ENCODE measurements at places on chromosomes 16 and 17. TPM values are rescaled to one million over a fixed set of nuclear protein-coding genes. Genes with fewer than 3 reads are reported as not detected.

The RASL10B gene
- total RNA-seq: 1.9 TPM

The PRRT2 gene
- 3.2 TPM for total RNA-seq

DNA sequence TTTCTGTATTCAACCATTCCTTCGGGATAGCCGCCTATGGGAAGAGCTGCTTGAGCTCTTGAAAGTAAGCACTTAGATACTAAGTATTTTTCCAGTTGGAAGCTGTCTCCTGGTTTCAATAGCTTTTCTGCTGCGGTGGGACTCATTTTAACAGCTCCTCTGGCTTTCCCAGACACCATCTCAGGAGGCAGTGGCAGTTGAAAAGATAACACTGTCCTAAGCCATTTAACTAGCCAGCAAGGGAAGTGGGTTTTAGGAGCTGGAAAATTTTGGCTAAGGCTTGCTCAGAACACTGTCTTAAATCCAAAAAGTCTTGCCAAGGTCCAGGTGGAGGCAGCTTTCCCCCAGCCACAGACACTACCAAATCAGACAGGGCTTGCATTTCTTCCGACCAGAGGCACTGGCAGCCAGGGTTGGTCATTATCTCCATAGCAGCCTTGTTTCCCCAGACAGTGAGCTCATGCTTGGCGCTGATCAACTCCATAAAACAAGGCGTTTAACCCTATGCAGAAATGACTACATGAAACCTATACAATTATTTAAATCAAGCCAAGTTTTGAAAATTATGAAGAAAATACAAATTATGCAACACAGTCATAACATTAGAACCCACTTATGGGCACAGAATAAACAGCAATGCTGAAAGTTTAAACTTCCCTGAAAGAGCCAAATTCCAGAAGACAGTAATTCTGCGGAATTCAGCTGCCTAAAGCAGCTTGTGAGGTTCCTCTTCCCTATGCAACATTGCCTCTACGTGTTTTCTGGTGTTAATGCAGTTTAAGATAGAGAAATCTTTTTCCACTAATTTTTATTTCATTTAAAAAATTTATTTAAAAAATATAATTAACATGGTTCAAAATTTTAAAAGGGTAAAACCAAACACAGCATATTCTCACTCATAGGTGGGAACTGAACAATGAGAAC lies 25.0 kb downstream of the GABARAPL2 start:
- no peaks in the 10 kb centered on the region for H3K27me3 ChIP-seq
- no peak overlapping the region for H3K4me3 ChIP-seq
- H3K27ac ChIP-seq: peak overlapping the region; percentile 46
- H3K4me1 ChIP-seq: no peaks in the 10 kb centered on the region
- DNase-seq: no peak

GRCh38 chr16:48850097-48850770 lies 240.3 kb upstream of the N4BP1 start:
- no peaks in the 10 kb centered on the region for H3K36me3 ChIP-seq
- no peak overlapping the region for H3K27ac ChIP-seq
- no peak overlapping the region for H3K4me3 ChIP-seq
- no peaks in the 10 kb centered on the region for H3K4me1 ChIP-seq
- DNase-seq: no peak

GRCh38 chr16:65658787-65659220 lies 536.9 kb upstream of the CDH11 start:
- no peak overlapping the region for H3K27ac ChIP-seq
- H3K4me3 ChIP-seq: no peak overlapping the region
- H3K27me3 ChIP-seq: no peaks in the 10 kb centered on the region
- H3K4me1 ChIP-seq: peaks cover 6% of the 10 kb centered on the region

GRCh38 chr17:80442323-80442659 lies 27.3 kb downstream of the ENDOV start:
- DNase-seq: no peak

GRCh38 chr17:79201536-79202227 lies 127.1 kb downstream of the ENGASE start:
- H3K4me3 ChIP-seq: no peak overlapping the region
- H3K36me3 ChIP-seq: no peaks in the 10 kb centered on the region
- H3K27me3 ChIP-seq: peaks cover 42% of the 10 kb centered on the region

DNA sequence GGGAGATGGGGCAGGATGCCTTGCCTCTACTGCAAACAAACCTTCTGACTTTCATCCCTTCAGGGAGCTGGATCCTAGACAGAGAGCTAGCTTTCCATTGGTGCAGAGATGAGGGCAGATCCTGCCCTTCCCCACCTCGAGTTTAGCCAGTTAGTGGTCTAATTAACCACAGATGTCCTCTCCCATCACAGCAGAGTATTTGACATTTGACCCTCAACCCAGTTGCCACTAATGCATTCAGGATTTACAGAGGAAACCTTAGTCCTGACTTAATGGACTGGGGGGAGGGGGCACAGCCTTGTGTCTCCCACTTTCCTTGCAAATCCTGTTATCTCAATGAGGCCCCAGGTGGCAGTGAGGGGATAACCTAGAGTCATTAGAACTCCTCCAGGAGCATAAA lies 10.2 kb downstream of the PIP4K2B start:
- H3K4me3 ChIP-seq: no peak overlapping the region
- no peaks in the 10 kb centered on the region for H3K27me3 ChIP-seq
- peaks cover 35% of the 10 kb centered on the region for H3K36me3 ChIP-seq
- H3K4me1 ChIP-seq: peaks cover 19% of the 10 kb centered on the region

DNA sequence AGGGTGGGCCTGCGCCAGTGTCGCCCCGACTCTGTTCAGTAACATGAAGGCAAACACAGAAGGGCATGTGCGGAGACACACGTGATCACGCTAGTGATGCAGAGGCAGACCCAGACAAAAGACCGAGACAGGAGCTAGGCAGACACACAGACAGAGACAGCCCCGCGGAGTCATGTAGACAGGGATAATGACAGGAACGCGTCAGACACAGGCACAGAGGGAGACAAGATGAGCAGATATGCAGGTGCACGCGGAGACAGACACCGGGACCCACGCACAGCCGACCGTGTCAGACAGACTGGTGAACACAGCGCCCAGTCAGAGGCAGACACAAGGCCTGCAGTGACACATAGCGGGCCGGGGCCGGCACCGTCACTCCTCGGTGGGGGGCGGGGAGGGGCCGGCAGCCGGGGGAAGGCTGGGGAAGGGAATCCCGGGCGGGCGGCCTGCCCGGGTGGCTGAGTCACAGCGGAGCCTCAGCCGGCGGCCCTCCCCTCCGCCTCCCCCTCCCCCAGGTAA lies 7.4 kb downstream of the KDM6B start:
- H3K27me3 ChIP-seq: no peaks in the 10 kb centered on the region
- peak overlapping the region; percentile 79 for H3K4me3 ChIP-seq
- DNase-seq: peak; percentile 89
- peak overlapping the region; percentile 99 for H3K27ac ChIP-seq

DNA sequence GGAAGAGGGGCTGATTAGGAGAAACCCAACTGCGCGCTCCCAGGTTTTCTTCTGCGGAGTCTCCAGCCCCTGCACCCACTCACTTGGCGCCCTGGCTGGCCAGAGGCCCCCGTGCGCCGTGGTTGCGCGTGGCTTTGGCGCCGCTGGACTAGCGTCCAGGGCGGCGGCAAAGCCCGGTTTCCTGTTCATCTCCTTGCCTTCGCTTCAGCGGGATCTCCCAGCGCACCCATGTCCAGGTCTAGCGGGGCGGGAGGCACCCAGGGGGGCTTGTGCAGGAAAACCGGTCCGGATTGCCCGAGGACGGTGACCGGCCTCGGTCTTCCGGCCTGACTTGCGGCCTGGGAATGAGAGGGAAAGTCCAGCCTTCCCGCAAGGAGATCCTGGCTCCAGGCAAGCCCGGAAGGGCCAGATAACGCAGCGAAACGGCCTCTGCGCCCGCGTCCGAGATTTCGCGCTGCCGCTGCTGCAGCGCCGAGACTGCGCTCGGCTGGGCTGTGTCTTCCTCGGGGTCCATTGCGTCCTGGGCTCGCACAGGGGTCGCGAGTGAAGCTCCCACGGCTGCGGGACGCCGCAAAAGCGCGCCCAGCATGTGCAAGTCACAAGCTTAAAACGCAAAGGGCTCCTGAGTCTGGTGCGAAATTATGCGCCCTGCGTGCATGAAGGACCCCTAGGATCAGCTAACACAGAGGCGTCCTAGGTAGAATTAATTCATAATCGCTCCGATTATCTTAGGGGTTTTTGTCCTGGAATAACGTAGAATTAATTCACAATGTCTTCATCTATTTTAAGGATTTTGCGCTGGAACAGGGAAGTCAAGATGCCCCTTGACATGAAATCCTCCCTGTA lies 5.7 kb downstream of the FOXF1 start:
- H3K4me3 ChIP-seq: peak overlapping the region; percentile 66
- peaks cover 22% of the 10 kb centered on the region for H3K4me1 ChIP-seq
- H3K27ac ChIP-seq: peak overlapping the region; percentile 89
- H3K27me3 ChIP-seq: peaks cover 78% of the 10 kb centered on the region

DNA sequence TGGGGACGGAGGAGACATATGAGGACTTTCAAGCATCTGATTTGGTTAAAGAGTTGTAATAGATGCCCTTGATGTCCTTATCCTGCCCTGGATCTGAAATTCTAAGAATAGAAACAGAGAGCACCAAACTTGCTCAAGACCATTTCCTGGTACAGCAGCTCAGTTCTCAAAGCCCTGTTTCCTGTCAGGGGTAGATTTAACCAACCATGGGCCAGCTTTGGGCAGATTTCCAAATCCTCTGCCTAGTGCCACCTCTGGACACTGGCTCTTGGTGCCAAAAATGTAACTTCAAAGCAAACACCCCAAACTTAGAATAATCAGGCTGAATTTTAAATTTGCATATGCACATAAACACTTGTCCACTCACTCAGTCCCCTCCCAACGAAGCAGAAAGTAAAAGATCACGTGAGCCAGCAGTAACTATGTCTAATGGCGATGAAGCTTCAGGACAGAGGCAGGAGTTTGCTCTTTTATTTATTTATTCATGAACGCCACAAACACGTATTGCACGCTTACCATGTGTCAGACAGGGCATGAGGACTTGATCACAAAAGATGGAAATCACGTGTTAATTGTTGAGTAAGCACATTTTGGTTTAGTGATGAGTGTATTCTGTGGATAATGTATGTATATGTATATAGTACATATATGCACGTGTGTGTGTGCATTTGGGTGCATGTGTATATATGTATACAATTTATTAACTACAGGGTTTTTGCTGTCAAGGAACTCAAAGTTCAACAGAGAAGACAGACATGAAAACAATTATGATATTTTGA lies 23.1 kb upstream of the SDK2 start:
- H3K27ac ChIP-seq: no peak overlapping the region
- H3K36me3 ChIP-seq: no peaks in the 10 kb centered on the region
- H3K27me3 ChIP-seq: no peaks in the 10 kb centered on the region
- no peak for DNase-seq
- peaks cover 18% of the 10 kb centered on the region for H3K4me1 ChIP-seq
- H3K4me3 ChIP-seq: no peak overlapping the region

- H3K4me3 ChIP-seq: no peak overlapping the region
- DNase-seq: no peak
- H3K27ac ChIP-seq: peak overlapping the region; percentile 39
Observed at GRCh38 chr16:84398701-84399100, 30.4 kb downstream of the ATP2C2 start.

- no peaks in the 10 kb centered on the region for H3K36me3 ChIP-seq
- no peak overlapping the region for H3K27ac ChIP-seq
- H3K27me3 ChIP-seq: peaks cover 8% of the 10 kb centered on the region
- DNase-seq: no peak
- H3K4me3 ChIP-seq: no peak overlapping the region
- H3K4me1 ChIP-seq: no peaks in the 10 kb centered on the region
Observed at GRCh38 chr17:28272166-28272565, 46.8 kb upstream of the TMEM97 start.

GRCh38 chr17:46951706-46952105 lies 27.3 kb downstream of the RPRML start:
- H3K27ac ChIP-seq: no peak overlapping the region
- H3K4me3 ChIP-seq: no peak overlapping the region
- DNase-seq: no peak
- peaks cover 7% of the 10 kb centered on the region for H3K36me3 ChIP-seq
- no peaks in the 10 kb centered on the region for H3K4me1 ChIP-seq

- H3K36me3 ChIP-seq: no peaks in the 10 kb centered on the region
- no peaks in the 10 kb centered on the region for H3K27me3 ChIP-seq
- no peaks in the 10 kb centered on the region for H3K4me1 ChIP-seq
- H3K27ac ChIP-seq: no peak overlapping the region
Observed at GRCh38 chr17:56317351-56318208, 164.3 kb downstream of the ANKFN1 start.

- no peaks in the 10 kb centered on the region for H3K4me1 ChIP-seq
- no peak overlapping the region for H3K4me3 ChIP-seq
- H3K36me3 ChIP-seq: no peaks in the 10 kb centered on the region
- H3K27me3 ChIP-seq: peaks cover 6% of the 10 kb centered on the region
- no peak for DNase-seq
Observed at GRCh38 chr17:57732062-57732461, 13.0 kb downstream of the CCDC182 start.

Measured in lower lobe of right lung (tissue), 2 donors.